ENCODE measurements at places on chromosomes 13 and 19. TPM values are rescaled to one million over a fixed set of nuclear protein-coding genes. Genes with fewer than 3 reads are reported as not detected.
A peak's percentile ranks its signal among the peaks of the same experiment; 100 is the strongest.

DNA sequence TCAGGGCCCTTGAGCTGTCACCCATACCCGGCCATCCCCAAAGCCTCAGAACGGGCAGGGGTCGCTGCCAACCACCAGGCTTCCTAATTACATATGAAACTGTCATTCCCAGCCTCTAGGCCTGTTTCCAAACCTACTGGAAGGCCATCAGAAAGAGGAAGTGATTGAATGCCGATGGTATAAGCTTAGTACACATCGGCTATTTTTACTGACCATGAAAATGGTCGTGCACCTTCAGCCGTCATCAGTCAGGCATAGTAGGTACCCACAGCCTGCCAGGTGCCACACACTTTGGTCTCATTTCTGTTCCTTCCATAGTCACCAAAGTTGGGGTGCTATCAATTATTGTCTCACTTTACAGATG, 10.2 kb downstream of the KRI1 start:
- DNase-seq: no peak

GRCh38 chr13:88585861-88586260, 914.7 kb downstream of the SLITRK5 start:
- DNase-seq: no peak

GRCh38 chr19:873084-873483, 13.6 kb downstream of the CFD start:
- DNase-seq: no peak

DNA sequence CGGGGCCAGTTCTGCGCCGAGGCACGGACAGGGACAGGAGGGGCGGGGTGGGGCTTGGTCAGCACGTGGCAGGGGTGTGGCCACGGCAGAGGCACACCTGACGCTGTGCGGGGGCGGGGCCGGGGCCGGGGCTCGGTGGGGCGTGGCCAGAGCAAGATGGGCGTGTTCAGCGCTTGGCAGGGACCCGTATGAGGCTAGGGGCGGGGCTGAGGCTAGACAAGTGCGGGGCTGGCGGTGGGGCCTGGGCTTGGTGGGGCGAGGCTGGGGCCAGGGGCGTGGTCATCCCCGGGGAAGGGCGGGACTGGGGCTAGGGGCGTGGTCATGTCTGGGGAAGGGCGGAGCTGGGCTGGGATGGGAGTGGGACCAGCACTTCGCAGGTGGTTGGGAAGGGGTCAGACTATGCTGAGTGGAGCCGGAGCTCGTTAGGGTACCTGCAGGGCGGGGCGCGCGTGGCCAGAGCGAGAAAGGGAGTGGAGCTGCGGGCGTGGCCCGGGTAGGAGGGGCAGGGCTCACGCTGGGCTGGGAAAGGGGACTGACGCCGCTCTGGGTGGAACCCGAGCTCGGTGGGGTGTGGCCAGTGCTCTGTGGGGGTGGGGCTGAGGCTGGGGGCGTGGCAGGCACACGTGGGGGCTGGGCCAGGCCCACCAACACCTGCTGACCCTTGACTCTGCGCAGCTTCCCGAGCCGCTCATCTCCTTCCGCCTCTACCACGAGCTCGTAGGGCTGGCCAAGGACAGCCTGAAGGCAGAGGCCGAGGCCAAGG, 12.8 kb downstream of the POLR2E start:
- no peak for DNase-seq

DNA sequence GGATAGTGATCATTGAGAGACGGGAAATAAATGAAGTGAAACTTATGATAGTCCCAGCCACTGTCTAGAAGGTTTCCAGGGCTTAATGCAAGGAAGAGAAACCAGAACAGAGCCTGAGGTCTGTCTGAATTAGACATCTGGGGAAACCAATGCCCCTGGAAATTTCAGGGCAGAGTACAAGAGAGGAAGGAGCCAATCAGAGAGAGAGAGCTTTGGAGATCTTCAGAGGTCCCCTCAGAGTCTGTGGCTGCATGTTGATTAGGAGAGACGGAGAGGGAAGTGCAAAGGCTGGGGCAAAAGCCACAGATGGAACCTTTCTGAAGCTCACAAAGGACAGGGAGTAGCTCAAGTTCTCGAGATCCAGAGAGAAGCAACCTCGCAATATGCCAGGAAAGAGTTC, 378.0 kb downstream of the DNAJC15 start:
- no peak for DNase-seq

DNA sequence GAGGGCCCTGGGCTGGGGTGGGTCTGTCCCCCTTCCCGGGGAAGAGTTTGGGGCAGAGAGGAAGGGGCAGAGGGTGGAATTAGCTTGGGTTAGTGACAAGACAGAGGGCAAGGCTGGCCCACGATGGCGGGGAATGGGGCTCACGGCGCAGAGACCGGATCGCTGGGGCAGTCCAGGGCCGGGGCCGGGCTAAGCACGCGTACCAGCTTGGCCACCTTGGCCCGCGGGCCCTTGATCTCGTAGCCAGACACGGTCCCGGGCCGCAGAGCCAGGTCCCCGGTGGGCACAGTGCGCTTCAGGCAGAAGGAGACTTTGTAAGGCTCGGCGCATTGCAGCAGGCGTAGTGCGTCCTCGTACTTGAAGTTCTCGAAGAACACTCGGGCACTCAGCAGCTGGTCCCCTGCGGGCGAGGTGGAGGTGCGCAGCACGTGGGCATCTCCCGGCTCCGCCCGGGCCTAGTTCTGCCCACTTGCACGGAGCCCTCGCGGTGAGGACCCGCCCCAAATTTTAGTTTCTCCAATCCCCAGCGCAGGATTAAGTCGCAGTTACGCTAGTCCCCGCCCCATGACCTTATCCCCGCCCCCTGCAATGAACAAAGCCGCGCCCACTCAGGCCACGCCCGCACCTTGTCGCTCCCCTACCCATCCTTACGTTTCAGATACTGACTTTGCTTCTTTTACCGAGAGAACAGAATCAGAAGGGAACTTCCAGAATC, 8.6 kb upstream of the HIPK4 start:
- peak; percentile 19 for DNase-seq

The TNFSF11 gene
- 0.14 TPM for total RNA-seq

DNA sequence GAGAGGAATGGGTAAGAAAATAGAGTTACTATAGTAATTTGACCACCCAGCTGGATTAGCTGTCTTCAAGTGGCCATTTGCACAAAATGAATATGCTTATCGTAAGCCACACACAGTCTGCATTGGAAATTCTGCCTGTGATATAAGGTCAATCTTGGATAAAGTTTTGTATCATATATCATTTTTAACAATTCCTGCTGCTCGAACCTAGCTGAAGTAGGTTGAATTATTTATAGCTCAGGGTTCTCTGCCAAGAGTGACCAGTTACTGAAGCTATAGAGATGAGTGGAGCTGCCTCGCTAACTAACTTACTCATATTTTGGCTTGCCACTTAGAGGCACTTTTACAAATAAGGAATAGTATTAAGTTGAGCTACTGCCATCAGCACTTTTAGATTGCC, 220.9 kb downstream of the RGCC start:
- no peak for DNase-seq

DNA sequence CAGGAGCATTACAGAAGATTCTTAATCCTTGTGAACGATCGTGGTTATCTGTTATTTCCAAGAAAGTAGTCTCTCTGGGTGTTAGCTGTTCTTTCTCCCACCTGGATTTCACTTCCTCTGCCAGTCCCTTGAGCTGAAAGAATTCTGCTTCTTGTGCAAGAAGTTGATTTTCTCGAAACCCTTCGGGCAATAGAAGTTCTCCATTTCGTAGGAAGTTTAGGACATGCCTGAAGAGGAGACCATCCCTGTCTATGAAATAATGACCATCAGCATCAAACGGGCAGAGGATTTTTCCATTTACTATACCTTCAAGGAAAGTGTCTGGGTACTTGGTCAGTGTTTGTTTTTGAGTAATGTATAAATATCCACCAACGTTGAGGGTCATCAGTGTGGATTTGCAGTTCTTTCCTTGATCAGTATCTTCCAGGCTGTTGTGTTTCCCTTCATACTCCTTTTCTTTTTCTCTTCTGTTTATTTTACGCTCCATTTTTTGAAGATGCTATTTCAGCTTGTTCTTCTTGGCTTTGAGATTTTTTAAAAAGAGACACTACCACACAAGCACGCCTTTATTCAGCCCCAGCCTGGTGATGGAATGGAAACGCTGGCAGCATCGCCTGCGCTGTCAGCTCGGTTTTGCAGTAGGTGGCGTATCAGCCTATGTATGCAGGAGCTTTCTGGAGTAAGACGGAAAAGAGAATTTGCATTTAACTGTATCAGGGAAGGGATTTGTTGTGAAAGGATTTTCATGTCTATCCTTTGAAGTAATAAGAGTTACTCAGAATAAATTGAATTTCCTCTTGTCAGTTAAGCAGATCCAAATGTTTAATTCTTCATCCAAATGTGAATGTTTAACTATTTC, 6.5 kb downstream of the KCTD4 start:
- DNase-seq: no peak

GRCh38 chr19:20669263-20669662, 7.9 kb upstream of the ZNF626 start:
- no peak for DNase-seq

The GATAD2A gene
- total RNA-seq: 90.7 TPM

GRCh38 chr13:46831588-46832194, 34.7 kb upstream of the ESD start:
- peak; percentile 10 for DNase-seq

GRCh38 chr19:2590630-2591399, 111.7 kb downstream of the GNG7 start:
- no peak for DNase-seq

DNA sequence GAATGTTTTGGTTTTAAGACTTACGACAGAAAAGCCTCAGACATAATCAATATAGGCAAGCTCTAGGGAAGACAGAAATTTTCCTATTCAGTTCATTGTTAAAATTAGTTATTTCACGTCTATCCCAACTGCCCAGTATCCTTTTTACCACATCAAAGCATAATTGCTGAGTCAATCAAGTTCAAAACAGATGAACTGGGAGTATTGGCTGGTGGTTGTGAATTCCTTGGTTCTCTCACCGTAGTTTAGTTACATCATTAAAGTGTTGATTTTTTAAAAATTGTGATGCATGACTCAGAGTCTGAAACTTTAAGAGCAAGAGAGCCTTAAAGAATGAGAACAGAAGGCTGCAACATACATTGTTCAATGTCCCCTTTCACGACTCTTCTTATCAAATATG, 143.3 kb upstream of the FREM2 start:
- DNase-seq: no peak

DNA sequence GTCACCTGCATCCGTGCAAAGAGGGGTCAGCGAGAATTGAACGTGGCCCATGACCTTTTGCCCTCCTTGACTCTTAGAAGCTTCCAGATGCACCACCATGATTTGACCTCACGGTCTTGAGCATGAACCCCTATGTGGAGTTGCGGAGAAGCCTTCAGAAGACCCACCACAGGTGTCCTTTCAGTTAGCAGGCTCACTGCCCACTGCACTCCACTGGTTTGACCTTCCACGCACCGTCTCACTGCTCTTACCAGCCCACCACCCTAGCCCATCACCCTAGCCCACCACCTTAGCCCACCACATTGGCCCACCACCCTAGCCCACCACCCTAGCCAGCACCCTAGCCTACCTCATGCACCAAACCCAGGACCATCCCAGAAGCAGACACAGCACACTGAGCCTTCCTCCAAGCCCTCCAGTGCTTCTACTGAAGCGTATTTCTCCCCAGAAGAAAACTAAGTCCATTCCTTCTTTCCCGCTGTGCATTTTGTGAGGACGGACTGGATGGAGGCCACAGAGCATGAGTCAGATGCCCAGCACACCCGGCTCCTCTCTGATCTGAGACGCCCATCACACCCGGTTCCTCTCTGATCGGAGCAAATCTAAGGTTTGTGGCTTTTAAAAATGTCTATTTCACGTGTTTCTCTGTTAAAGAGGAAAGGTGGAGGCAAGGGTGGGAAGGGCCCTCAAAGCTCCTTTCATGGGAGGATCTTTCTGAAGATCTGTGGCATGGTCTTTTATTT, 45.8 kb downstream of the SOX1 start:
- DNase-seq: no peak

Data from kidney epithelial cell (primary cell).